ENCODE measurements at places on chromosomes 11 and 22.

- DNase-seq: no peak
These were observed 48.1 kb downstream of the WNT7B start for GRCh38 chr22:45928726-45929368.

- DNase-seq: no peak
These were observed 2.0 kb upstream of the JAML start for GRCh38 chr11:118226781-118227180.

DNA sequence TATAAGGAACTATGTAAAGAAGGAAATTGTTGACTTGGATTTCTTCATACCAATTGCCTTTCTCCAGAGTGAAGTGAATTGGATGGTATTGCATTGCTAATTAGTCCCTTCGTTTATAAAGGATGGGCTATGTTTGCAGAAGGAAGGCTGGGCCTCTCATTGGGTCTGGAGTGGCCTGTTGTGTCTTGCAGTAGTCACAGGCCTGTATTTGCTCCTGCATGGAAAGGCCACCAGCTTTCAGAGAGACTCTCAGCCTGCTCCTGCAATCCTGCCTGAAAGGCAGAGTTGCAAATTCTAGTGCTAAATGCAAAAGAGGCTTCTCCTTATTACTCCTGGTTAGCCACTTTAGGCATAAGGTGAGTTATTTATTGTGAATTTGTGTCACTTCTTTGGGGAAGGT is 103.8 kb downstream of the EXT2 start:
- DNase-seq: no peak

DNA sequence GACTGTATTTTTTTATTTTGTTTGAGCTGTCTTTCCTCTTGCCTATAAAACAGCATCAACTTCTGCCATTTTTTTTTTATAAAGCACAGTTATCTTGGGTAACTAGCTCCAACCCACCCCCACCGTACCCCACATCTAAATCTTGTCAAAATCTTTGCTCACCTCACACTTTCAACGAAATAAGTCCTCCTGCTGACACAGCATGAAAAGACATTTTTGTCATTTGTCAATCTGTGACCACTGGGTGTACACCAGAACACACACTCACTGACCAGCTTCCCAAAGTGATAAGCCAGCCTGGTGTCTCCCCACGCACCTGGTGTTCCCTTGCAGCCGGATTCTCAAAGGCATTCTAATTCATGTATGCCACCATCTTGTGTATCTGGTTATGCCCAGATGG is 1.7 kb upstream of the TECTA start:
- DNase-seq: no peak

DNA sequence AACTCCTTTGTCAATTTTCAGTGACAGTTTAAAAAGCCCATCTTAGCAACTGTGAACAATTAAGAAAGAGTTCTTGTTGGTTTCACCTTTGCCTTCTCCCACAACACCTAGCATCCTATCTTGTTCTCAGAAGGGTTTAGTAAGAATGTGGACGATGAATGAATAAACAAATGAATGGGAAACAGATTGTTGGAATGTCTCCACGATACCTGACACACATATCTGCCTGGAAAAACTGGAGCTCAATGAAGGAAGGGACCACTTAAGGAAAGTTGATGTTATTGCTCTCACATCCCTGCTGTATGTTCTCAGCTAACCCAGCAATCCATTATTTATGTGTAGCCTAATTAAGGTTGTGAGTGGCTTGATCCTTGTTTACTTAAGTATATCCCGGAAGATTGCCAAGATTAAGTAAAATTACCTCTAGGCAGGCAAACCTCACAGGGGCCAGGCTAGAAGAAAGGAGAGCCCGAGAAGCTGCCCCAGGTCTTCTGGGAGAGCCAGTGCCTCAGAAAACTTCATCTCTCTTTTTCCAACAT is 286.4 kb downstream of the NXPE2 start:
- no peak for DNase-seq

DNA sequence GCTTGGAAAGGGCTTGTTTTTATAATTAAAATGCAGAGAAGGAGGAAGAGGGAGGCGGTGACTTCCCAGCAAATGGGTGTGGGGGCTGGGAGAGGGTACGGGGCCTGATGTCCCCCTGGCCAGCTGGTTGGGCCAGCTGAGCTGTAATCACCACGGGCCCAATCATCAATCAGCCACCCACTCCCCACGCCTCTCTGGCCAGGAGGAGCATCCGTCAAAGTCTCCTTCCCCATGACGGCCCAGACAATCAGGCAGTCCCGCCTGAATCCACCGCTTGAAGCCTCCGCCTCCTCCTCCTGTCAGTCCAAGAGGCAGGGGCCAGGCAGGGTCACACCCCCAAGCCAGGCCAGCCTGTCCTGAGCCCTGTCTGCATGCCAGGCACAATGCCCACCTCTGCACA is 13.3 kb upstream of the CABP7 start:
- no peak for DNase-seq
